ENCODE measurements at places on chromosomes 6 and 20.

- no peak for DNase-seq
Measured at GRCh38 chr6:91288741-91289140, 701.9 kb upstream of the MAP3K7 start.

DNA sequence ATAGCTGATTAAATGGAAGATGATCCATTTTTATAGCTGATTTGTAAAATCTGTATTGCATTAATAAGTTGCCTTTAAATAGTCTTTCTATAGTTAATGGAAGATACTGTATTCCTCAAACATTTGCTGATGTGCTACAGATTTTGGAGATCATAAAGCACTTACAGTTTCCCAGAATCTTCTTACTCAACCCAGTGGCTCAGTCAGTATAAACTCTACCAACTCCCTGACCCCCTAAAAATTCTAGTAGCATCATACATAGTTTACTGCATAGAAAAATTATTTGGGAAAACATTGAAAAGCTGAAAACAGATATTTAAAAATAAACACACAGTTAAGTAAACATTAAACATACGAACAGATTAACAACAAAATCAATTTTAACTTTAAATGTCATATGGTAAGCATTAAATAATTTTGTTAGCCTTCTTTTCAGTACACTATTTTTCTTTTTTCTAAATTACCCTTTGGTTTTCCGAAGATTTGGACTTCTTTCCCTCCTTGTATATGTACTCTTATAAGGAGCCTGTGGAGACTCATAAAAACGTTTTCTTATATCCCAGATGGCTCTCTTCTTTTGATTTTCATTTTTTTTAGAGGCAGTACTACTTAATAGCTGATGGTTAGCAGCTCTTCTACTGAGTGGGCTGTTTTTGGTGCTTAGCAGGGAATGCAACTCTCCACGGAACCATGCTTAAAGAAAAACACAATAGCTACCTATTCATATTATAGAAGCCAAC is 62.7 kb upstream of the BMP5 start:
- DNase-seq: no peak

GRCh38 chr20:37375227-37375626 is 29.3 kb downstream of the SRC start:
- no peak for DNase-seq

DNA sequence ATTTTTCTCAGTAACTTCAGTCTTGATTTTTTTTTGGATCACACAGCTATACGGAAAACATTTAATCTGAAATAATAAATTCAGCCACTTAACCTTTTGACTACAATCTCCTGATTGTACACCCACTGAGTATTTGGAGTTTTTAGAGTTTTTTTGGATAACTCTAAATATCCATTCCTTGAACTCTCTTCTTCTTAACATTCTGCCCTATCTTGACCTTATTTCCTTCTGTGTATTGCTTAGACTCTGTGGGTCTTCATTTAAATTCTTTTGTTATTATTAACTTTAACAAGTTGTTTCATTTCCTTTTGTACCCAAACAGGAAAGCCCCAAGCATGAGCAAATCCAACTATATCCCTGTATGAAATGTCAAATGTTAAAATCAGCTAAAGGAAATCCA is 170.2 kb upstream of the PTCHD4 start:
- DNase-seq: no peak

- no peak for DNase-seq
Measured at GRCh38 chr6:128841518-128841917, 41.4 kb upstream of the LAMA2 start.

- no peak for DNase-seq
Measured at GRCh38 chr6:18042536-18043145, 55.2 kb upstream of the KIF13A start.

GRCh38 chr20:44837946-44838345 is 27.6 kb upstream of the RIMS4 start:
- DNase-seq: no peak

GRCh38 chr6:109693111-109693510 is 2.0 kb downstream of the FIG4 start:
- no peak for DNase-seq

DNA sequence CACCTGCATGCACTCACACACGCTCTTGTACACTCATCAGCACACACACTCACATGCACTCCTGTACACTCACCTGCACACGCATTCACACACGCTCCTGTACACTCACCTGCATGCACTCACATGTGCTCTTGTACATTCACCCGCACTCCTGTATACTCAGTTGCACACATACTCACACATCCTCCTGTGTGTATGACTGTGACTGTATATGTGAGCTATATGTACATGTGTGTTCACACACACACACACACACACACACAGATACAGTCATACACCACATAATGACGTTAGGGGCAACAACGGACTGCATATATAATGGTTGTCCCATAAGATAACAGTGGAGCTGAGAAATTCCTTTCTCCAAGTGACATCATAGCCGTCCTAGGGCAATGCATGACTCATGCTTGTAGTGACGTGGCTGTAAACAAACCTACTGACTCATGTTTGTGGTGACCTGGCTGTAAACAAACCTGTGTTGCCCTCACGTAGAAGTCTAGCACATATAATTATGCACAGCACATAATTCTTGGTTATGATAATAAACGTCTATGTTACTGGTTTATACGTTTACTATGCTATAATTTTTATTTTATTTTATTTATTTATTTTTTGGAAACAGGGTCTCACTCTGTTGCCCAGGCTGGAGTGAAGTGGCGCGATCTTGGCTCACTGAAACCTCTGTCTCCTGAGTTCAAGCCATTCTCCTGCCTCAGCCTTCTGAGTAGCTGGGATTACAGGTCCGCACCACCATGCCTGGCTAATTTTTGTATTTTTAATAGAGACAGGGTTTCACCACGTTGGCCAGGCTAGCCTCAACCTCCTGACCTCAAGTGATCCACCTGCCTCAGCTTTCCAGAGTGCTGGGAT is 22.8 kb upstream of the TAF4 start:
- no peak for DNase-seq

DNA sequence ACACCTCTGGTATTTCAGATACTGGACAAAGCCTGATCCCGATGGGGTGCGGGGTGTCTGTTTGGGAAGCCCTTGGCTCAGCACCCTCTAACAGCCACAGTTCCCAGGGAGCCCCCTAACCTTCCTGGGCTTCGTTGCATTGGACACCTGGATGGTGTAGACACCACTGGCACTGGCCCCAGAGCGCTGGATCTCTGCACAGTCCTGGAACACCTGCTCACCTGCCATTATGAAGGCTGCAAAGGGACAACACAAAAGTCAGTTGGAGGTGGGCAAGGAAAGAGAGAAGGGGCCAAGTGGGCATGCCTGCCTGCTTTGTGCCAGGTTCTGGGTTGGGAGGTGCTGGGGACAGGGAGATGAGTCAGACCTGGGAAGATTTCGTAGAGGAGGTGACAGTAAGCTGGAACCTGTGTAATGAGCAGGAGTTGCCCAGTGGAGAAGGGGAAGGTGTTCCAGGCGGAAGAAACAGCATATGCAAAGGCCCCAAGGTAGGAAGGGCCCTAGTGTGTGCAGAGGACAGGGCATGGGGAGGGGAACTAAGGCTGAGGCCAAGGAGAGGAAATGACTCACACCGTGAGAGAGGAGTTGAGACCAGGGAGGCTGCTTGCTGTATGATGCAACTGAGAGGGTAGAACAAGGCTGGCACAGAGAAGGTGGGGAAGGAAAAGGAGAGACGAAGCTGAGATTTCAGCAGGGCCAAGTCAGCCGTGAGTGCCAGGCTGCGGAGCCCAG is 34.9 kb downstream of the ANGPT4 start:
- DNase-seq: no peak

GRCh38 chr6:82371799-82372546 is 8.4 kb downstream of the TPBG start:
- DNase-seq: no peak

GRCh38 chr6:46263707-46264086 is 92.9 kb upstream of the ENPP5 start:
- DNase-seq: no peak

- DNase-seq: peak; percentile 92
Measured at GRCh38 chr6:27893836-27894807, 18.1 kb downstream of the OR2B2 start.

DNA sequence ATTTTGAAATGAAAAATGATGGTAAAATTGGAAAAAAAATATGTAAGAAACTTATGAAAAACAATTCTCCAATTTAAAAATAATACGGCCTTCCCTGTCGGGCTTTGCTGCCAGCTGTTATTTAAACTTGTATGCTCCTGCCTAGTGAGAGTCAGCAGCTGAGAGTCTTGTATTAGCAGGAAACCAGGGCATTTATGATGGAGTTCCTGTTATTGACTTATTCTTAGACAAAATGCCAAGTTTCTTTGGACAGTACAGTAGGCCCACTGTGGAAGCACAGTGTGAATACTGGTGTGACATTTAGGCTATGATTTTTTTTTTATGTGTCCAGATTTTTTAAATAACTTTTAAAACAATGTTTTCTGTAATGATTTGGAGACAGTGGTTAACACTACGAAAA is 42.1 kb downstream of the GMDS start:
- no peak for DNase-seq

DNA sequence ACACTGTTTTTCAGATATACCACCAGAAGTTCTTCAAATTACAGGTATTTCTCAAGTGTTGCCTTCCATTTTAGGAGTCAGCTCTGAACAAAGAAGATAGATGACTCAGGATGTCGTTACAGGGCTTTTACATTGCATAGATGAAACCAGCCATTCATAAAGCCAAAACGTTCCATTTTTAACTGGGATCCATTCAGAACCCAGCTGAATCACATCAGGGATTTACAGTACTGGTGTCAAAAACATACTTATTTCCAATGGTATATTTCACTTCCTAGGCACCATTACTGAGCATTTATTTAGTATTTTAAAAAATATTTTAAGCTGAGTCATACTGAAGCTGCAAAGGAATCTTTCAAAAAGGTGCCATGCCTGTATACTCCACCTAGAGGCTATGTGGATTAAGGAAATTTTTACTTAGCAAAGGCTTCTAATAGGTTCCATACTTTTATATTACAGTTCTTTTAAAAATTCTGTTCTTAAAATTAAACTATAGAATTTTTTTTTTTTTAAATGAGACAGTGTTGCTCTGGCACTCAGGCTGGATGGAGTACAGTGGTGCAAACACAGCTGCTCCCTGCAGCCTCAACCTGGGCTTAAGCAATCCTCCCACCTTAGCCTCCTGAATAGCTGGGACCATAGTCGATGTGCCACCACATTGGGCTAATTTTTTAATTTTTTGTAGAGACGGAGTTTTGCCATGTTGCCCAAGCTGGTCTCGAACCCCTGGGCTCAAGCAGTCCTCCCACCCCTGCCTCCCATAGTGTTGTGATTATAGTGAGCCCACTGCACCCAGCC is 2.6 kb downstream of the ASF1A start:
- DNase-seq: peak; percentile 4

DNA sequence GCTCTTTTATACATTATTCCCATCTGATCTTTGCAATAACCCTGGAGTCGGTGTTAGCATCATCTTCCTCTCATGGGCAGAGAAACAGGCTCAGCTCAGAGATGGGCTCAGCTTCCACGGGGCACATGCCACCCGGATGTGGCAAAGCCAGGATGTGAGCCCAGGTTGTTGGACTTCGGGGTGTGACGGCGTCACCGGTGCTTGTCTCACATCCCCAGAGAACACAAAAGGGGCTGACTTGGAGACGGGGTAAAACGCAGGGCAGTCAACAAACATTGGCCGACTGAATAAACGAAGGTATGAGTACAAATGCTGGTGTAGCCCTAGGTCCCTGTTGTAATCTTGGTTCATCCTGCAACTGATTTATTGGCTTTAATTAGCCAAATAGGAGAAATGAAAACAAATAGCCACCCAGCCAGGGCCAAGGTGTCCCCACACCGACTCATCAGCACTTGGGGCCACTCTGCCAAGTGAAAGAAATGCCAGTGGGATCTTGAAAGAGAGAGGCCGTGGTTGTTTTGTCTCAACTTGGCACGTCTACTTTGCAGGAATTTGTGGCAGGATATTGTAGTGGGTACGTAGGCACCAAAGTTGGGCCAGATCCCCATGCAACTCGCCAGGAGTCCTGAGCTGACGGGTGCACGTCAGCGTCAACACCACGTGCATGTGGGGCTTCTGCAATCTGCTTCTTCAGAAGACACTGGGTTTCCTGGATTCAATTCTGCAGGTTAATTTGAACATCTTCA is 42.8 kb downstream of the APCDD1L start:
- no peak for DNase-seq
